ENCODE measurements at places on chromosomes 3 and 15. TPM values are rescaled to one million over a fixed set of nuclear protein-coding genes. Genes with fewer than 3 reads are reported as not detected.
A peak's percentile ranks its signal among the peaks of the same experiment; 100 is the strongest.

GRCh38 chr15:57522148-57522547 lies 69.6 kb upstream of the MYZAP start:
- DNase-seq: no peak

DNA sequence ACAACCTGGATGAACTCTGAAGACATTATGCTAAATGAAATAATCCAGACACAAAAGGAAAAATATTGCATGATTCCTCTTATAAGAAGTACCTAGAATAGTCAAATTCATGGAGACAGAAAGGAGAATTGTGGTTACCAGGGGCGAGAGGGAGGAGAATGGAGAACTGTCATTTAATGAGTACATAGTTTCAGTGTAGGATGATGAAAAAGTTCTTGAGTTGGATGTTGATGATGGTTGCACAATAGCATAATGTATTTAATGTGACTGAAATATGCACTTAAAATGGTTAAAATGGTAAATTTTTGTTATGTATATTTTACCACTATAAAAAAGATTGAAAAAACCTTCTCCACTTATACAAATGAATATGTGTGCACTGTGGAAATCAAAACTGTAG lies 469.6 kb downstream of the MAGI1 start:
- DNase-seq: no peak

DNA sequence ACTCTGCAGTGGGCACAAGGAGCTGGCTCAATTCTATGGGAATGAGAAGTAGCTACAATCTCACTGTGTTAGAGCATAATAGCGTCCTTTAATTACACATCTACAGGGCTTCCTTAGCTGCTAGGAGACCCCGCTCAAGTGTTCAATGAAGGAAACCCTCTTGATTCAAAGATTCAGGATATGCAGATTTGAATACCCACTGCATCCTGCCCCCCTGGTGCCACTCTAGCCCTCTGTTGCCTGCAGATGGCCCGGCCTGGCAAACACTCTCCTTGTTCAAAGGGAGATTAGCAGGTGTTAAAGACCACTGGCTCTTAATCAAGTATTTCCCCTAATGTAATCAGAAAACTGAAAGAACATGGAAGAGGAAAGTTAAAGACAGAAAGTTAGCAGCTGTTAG lies 356.6 kb downstream of the VGLL3 start:
- DNase-seq: no peak

GRCh38 chr3:154050766-154051165 lies 70.4 kb upstream of the ARHGEF26 start:
- no peak for DNase-seq

DNA sequence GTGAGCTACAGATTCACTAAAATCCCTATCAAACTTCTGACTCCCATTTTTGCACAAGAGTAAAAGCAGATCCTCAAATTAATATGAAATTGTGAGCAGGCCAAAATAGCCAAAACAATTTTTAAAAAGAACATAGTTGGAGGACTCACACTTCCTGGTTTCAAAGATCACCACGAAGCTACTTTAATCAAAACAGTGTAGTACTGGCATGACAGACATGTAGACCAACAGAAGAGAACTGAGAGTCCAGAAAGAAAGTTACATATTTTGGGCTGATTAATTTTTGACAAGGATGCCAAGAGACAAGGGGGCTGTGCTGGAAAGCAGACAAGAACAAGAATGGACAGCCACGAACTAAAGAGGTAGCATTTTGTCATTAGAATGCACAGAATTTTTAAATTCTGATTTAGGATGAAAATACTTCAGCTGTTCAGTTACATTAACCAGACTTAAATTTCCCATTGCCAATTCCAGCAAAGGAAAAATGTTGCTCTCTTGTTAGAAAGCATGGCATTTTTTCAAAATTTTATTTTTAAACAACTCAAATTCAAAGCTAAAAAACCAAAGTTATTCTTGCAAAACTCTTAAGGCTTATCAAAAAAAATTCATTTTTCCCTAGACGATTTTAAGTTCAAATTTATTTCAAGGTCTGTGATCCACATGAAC lies 14.0 kb downstream of the RYK start:
- no peak for DNase-seq

GRCh38 chr3:186427627-186428281 lies 65.7 kb upstream of the DGKG start:
- no peak for DNase-seq

GRCh38 chr15:59611276-59612260 lies at the start of gene GCNT3:
GCNT3 (plus strand) TSS chr15:59611783; CDS start chr15:59618239, 6,456 bp downstream.
- no peak for DNase-seq

- no peak for DNase-seq
Observed at GRCh38 chr3:16583551-16583950, 21.7 kb downstream of the DAZL start.

Gene CCDC9B
- total RNA-seq: 0.18 TPM

DNA sequence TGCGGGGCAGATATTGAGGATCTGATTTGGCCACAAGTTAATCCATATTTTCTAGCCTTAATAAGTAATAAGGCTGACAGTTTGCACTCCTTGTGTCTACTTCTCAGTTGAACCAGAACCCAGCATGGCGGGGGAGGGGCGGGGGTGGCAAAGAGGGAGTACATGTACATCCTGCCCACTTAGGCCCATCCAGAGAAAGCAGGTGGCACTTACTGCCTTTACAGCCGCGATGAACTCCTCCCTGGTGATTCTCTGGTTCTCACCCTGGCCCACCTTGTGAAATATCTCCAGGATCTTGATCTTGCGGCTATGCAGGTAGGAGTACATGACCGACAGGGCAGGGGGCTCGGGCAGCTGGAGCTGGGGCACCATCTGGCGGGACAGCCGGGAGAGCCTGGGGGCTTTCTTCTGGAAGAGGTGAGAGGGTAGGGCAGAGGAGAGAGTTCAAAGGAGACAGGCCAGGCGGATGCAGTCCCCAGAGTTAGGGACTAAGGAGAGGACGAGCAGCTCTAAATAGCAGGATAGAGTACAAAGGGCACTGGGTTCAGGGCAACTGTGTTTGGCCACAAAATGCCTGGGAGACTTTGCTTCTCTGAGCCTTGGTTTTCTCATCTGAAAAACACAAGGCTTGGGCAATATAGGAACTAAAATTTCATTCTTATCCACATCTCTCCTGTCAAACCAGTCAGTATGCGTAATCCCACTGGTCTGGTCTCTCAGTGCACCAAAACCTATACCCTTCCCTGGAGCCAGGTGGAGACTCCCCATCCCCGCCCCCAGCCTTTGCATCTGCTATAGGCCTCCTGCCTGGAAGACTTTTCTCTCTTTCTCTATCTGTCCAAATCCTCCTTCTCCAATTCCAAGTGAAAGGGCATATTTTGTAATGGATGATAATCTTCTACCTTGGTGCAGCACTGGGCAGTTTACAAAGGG lies 10.1 kb downstream of the EFCAB12 start:
- DNase-seq: peak; percentile 64

DNA sequence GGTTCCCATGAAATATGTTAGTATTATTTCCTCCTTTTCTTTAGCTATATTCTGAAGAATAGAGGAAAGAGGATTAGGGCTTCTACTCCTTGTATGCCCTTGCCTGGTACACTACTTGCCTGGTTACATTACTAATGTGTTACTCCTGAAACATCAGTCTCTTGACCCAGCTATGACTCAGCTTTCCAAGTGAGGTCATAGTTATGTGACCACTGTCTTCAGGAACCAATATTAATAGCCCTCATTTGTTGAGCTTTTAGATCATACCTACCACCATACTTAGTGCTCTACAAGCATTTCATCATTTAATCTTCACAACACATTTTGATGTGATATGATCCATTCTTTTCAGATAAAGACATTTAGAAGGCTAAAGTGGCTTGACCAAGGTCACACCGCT lies 60.3 kb downstream of the CMSS1 start:
- no peak for DNase-seq

DNA sequence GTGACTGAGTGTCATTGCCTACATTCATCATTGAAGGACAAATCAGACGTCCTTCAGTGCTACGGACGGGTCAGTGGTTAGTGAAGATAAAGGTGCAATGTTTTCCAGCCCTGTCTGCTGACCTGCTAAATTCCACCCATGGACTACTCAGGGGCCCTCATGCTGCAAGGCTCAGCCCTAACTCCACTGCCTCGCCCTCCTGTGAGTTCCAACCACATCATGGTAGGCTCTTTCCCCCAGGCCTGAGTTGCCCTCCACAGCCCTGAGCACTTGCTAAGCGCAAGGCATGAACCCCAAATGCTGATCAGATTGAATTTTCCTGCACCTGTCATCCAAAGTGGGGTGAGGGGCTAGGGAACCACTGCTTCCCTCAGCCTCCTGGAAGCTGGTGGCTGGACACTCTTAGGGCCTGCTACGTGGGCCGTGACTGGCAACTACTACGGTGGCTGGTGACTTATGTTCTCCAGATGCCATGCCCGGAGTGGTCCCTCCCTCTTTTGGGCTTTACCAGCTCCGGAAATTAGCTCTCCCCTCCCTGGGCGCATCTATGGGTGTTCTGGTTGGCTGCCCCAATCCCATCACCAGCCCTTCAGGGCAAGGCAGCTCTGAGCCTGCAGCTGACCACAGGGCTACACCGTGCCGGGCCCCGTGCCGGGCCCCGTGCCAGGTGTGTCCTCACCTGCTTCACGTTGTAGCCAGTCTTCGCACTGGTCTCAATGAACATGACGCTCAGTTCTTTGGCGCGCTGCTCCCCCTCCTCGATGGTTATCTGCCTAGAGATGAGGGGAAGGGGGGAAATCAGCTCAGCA lies 32.1 kb downstream of the SRPRB start:
- DNase-seq: no peak

- DNase-seq: no peak
Observed at GRCh38 chr3:14801668-14802380, 16.9 kb upstream of the FGD5 start.

- DNase-seq: no peak
Observed at GRCh38 chr3:179473565-179473964, 22.3 kb upstream of the GNB4 start.

- no peak for DNase-seq
Observed at GRCh38 chr3:125072749-125073389, 17.1 kb upstream of the HEG1 start.

DNA sequence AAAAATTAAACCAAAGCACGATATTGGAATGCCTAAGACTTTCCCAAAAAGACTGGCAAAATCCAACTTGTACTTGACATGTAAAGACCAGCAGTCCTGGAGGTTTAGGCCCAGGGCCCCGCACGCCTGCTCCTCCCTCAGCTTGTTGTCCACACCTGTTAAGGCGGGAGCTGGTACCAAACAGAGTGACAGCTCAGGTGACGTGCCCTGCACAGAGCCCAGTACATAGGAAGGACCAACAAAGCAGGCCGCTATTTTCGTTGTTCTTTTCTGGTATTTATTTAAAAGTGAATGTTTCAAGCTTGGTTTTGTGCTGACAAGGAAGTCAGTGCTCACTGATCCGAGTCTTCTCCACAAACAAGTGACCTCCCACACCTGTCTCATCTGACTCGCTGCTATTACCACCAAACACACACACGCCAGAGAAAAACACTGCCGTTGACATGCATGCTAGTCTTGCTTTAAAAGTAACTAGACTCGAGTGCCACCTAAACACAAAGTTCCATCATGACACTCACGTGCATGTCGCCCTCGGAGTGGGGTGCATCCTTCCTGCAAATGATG lies 50.2 kb downstream of the HERC2 start:
- DNase-seq: no peak

GRCh38 chr3:134001251-134001650 lies 28.5 kb downstream of the SLCO2A1 start:
- DNase-seq: no peak

Gene PRKAR2A
- total RNA-seq: 40.8 TPM

DNA sequence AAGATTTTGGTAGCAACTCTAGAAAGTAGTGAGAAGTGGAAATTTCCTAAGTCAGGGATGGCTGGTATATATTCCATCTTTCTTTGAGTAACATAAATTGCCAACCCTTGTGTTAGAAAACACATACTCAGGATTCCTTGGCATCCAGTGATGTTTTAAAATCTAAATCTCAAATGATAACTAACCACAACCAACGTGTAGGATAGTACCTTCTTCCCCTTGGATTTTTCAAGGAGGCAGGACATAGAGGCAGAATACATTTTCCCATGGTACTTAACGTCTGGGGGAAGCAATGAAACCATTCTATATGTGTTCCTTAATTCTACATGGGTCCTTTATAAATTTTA lies 93.4 kb downstream of the WDR76 start:
- DNase-seq: no peak

Gene LMCD1
- 7.9 TPM for total RNA-seq
